ENCODE measurements at places on chromosomes 5 and 9.

- no peak for DNase-seq
Observed at GRCh38 chr9:105385381-105385985, 62.4 kb upstream of the FSD1L start.

DNA sequence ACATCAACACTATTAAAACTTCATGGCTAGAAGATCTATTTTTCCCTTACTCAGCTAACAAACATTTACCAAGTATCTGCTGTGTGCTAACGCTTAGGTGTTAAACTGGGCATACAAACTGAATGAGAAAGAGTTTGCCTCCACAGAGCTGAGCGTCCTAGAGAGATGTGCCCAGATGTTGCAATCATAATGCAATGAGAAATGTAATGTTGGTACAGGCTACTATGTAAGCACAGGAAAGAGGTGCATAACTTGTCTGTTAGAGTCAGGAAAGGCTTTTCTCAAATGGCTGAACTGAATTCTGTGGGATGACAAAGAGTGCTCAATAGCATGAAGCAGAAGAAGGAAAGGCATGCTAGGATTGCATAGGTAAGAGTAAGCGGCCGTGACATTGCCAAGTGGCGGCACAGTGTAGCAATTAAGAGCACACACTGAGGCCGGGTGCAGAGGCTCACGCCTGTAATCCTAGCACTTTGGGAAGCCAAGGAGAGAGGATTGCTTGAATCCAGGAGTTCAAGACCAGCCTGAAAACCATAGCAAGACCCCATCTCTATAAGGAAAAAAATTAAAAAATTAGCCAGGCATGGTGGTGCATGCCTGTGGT, 137.8 kb downstream of the MEF2C start:
- no peak for DNase-seq

- no peak for DNase-seq
Observed at GRCh38 chr5:116076496-116076895, 8.3 kb upstream of the COMMD10 start.

DNA sequence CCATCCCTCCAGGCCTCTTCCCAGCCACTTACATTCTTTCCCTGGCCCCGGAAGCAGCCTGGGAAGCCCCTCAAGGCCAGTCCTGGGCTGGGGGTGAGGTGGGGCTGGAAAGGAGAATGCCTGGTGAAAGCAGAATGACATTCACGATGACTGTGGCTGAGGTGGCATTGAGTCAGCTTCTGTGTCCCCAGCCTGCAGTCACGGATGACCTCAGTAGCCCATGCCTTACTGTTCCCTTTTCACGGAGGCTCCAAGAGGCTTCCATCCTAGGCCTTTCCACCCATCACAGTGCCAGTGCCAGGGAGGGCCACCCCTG, 2.7 kb downstream of the PRDM12 start:
- DNase-seq: no peak

DNA sequence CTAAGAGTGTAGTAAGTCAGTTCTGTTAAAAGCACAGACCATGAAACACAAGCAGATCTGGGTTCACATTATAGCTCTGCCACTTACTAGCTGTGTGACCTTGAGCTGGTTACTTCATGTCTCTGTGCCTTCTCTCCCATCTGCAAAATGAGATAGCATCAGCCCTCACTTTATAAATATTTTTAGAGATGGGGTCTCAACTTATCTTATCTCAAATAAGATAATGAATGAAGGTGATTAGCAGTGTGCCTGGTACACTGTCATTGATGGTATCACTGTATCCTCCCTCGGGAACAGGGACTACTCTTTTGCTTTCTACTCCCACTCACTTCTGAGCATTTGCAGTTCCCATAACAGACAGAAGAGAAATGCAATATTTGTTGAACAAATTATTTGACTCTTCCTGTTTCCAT, 52.4 kb downstream of the GALNT10 start:
- DNase-seq: no peak

All from stimulated activated CD4-positive, alpha-beta T cell treated with anti-CD3 and anti-CD28 coated beads, Interleukin-15, amount 100 ng/mL, for 48 hours (primary cell).